Activated T-cell treated with anti-CD3 and anti-CD28 coated beads for 24 hours (primary cell): ENCODE measurements at places on chromosomes 13 and 19.

DNA sequence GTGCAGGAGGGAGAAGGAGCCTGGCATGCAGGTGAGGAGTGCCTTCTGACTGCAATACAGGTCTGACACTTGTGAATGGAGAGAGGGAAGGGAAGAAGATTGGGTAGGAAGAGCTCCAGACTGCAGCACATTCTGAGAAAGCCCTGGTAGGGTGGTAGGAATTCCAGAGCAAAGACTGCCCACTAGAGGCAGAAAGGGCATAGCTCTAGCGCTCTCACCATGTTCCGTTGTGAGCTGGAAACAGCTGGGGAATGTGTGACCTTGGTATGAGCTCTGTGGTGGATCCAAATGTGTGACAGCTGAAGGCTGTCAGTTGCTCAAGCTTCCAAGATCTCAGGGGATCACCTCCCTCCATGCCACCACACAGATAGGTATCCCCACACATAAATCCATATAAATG is 2.9 kb upstream of the MTUS2 start:
- no peak for DNase-seq

DNA sequence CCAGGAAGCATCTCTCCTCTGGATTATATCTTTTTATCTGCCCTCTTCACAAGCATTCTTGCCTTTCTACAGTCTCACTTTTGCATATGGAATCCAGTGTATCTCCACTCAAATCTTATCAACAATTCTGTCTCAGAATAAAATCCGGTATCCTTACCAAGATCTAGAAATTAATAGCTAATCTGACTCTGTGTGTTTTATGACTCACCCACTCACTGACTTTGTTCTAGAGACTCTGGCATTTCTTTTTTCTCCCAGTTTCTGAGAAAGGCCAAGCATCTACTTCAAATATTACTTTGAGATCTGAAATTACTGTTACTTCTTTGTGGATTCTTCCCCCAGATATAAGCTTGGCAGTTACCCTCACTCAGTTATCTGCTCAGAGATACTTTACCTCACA is 913.5 kb upstream of the ATXN8OS start:
- no peak for DNase-seq

- no peak for DNase-seq
These were observed 512.2 kb downstream of the LMO7 start for GRCh38 chr13:76148374-76148773.

GRCh38 chr13:95745289-95745688 is 68.3 kb downstream of the DNAJC3 start:
- no peak for DNase-seq

- peak; percentile 44 for DNase-seq
These were observed 26.5 kb upstream of the LSM14A start for GRCh38 chr19:34145741-34146202.

DNA sequence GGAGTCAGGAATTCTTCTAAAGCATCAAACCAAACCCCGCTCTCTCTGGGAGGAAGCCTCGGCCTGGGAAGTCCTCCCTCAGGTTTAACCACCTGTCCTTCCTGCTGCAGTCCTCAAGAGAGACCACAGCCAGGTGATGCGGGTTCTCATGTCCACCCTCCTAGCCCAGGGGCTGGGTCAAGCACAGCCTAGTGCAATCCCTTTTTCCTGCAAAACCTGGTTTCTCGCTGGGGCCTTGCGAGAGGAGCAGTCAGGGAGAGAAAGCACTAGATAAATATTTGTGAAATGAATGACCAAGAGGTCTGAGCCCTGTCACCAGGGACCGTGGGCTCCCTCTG is 2.4 kb downstream of the SLC8A2 start:
- no peak for DNase-seq

GRCh38 chr19:38072776-38073750 is 151.0 kb downstream of the DPF1 start:
- no peak for DNase-seq

- DNase-seq: no peak
These were observed 5.4 kb downstream of the ARL11 start for GRCh38 chr13:49633710-49634109.

- no peak for DNase-seq
These were observed 4.0 kb downstream of the ERF start for GRCh38 chr19:42250666-42251531.

DNA sequence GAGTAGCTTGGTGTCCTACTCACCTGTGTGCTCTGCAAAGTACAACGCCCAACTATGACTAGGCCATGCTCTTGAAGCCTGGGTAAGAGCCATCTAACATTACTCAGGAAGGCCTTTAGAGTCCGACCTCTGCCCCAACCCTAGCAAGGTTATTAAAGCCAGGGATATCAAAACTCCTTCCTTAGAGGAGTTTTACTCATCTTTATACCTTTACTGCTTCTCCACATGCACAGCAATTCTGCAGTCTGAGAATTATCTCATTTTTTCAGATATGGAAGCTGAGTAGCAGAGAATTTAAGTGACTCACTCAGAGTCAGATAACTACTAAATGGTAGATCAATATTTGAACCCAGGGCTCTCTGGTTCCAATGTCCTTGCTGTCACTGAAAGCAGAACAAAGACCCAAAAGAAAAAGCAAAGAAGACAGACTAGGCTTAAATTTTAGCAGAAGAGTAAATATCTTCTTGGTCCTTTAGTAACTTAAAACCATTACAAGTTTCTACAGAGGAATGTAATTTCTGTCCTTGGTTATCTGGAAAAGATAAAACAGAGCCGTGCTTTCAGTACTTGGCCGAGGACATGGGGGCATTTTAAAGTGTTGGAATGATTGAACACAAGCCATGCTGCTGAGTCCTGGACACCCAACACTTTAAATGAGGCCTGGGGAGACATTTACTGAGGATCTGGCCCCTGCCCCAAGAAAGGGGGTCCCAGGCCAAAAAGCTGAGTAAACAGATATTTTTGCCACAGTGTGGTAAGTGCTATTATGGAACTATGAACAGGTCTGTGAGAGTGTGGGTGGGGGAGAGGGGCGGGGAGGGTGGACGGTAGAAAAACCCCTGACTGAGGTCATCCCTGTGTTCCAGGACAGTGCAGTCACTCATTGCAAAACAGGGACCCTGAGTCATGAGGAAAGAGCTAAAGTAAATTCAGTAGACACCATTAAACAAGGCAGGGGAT is 18.4 kb upstream of the KPNA3 start:
- no peak for DNase-seq

DNA sequence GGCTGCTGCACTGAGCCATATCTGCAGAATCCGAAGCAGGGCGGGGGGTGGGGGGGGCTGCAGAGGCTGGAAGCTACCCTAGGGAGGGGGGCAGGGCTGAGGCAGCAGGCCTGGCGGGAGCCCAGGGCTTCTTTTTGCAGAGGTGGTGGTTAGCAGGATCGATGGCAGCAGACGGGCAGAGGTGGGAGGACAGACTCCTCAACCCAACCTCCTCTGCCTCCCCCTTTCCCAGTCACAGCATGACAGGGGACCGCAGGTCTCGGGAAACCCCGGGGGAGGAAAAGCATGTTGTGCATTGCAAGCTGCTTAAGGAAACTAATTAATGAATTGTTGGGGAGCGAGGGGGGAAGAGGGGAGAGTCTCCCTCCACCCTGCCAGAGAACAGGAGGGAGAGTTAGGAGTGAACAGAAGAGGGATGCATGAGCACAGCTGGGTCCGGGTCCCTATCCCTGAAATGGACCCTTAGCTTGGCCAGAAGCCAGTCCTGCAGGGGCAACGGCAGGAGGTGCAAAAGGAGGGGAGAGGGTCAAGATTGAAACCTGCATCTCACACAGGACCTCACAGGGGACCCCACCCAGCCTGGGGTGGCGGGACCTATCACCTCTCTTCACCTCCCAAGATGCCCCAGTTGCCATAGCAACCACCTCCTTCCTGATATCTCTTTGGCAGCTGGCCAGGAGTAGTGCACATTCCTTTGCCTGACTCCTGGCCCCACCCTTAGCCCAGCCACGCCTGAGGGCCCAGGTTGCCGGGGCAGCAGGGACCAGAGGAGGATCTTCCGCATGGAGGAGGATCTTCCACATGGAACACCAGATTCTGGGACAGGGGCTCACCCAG is 1.8 kb downstream of the FXYD7 start:
- no peak for DNase-seq

DNA sequence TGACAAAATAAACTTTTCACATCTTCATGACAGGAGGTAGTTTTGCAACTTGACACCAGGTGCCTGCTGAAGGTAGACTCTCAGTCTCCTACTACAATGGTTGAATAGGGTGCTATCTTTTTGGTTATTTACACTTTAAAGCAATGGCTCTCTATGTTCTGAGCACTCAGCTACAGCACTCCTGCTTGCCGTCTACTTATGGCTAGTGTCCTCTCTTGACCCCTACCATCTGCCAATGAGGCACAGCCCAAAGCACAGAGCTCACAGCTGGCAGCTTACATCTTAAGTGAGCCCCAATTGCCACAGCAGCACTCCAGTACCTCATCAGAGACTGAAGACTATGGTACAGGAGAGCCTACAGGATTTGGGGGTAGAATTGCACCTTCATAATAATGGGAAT is 11.4 kb downstream of the ZNF708 start:
- no peak for DNase-seq

DNA sequence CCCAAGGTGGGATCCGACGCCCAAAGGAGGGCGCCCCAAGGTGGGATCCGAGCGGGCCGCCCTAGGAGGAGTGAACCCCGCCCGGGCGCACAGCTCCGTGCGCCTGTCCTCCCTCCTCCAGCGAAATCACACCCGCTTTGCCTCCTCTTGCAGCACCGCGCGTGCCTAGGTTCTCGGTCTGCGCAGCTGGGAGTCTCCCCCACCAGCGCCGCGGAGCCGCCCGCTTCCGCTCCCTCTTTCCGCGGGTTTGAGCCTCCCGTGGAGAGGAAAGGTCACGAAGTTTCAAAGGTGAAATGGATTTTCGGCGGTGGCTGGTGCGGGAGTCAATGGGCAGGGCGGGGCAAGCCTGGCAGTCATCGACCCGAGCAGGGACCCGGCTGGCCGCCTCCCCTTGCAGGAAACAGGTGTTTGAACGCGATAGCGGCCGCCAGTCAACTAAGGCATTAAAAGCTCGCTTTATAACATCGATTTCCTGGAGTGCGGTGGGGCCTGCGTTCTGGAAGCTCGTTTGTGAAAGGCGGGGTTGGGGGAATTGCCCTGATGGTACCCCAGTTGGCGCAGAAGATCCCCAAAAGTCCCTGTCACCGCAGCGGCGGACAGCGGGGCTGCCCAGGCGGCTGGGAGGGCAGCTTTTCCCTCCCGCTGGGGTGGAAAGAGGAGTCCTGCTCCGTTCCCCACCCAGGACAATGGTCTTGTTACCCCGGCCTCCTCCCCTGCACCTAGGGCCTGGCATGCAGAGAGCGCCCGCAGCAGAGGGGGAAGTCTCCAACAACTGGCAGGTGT is 9.0 kb upstream of the SOX1 start:
- no peak for DNase-seq

DNA sequence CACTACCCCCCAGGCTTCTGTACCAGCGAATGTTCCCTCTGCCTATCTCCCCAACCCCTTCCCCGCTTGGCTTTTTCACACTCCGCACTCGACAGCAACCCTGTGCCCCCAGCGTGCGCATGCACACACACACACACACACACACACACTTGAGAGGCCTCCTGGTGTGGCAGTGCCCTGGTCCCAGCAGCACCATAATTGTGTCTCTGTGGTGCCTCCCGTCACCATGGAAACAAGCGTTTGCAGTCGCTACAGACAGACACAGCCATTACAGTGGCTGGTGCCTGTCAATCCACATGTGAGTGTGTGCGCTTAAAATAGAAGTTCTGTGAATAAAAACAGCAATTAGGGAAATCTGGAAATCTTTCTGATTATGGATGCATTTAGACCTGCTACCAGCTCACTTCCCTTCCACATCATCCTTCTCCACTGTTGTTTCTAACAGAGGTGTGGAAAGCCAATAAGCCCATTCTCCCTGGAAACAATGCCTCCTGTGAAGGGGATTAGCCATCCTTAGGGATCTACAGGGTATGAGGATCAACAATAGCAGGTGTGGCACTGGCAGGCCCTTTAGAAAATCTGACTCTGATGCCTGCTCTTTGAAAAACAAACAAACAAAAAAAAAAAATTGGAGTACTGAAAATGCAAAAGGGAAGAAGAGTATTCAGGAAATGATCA is 146.3 kb downstream of the DCLK1 start:
- DNase-seq: no peak

DNA sequence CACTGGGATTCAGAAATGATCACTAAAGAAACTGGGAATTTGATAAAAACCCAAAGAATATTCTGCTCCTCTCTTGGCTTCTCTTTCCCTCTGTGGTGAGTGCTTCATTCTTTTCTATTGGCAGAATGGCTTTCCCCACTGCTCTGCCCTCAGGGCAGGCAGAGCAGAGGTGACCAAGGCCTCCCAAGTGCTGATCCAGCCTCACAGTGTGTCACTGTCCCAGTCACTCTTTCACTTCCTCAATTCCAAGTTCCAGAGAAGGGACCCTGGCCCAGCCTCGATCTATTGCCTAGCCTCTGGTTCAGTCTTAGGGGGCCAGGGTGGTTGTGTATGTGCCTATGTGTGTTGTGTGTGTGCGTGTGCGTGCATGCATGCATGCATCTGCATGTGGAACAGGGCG is 180.6 kb upstream of the TMTC4 start:
- DNase-seq: no peak

DNA sequence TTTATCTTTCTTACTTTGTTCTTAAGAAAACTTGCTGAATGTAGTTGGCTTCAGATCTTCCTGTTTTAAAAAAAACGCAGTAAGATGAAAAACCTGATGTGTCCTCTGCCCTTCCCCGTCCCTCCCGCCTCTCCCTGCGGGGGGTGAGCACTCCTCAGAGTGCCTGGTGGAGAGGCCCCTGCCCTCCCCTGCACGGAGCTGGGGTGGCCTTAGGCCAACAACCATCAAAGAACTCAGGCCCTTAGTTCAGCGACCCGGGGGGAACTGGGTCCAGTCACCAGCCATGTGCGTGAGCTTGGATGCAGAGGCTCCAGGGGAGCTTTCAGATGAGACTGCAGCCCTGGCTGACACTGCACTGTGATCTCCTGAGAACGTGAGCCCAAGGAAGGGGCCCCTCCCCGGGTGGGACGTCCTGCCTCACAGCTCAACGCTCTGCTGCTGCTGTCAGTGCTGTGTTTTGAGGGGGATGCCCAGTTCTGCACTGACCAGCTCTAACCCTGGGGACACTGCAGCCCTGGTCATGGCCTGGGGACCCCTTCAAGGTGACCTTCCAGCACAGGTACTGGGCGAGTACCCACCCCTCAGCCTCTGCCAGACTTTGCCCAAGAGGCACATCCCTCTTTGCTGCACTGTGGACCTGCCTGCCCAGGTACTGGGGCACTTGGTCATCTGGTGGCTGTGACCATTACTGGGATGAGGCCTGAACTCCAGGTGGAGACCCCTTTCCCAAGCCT is 42.7 kb downstream of the ANKRD10 start:
- no peak for DNase-seq

- no peak for DNase-seq
These were observed 10.4 kb upstream of the RASA3 start for GRCh38 chr13:114142640-114143490.

GRCh38 chr13:35736876-35737275 is 260.4 kb upstream of the MAB21L1 start:
- no peak for DNase-seq

GRCh38 chr13:18948012-18948663 is 233.5 kb downstream of the TUBA3C start:
- no peak for DNase-seq
